A549 (cell line): ENCODE measurements at places on chromosomes 1 and 21. TPM values are rescaled to one million over a fixed set of nuclear protein-coding genes. Genes with fewer than 3 reads are reported as not detected.
A peak's percentile ranks its signal among the peaks of the same experiment; 100 is the strongest.

The LHX8 gene
- 1.8 to 3.3 TPM (median 3.0 TPM) in 3 replicates for polyA plus RNA-seq

GRCh38 chr1:112501810-112502641 lies 6.7 kb upstream of the WNT2B start:
- peak; percentile 57 for DNase-seq

DNA sequence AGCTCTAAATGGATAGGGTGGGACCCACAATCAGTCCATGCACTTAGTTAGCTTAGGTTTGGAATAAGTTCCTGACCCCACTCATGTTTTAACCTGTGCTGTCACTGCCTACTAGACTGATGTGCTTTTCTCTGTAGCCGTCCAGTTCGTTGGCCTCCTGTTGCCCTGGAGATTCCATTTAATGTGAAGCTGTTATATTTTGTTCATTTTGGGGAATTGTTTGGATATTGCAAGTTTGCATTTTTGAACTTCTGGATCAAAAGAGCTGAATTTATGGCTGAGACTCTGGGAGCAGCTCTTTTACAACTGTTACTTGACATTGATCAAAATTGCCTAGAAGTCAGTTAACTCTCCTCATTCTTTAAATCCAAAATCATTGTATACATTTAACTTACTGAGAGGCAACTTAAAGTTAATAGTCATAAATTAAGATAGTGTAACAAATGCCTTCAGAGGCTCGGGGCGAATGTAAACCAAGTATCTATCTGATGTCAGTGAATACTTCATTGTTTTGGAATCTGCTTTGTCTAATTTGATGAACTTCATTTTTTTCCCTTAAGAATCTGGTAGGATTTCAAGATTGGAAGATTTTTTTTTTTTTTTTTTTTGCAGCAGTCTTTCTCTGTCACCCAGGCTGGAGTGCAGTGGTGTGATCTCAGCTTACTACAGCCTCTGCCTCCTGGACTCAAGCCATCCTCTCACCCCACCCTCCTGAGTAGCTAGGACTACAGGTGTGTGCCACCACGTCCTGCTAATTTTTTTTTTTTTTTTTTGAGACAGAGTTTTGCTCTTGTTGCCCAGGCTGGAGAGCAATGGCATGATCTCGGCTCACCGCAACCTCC lies 38.1 kb downstream of the MIGA1 start:
- DNase-seq, result no peak

DNA sequence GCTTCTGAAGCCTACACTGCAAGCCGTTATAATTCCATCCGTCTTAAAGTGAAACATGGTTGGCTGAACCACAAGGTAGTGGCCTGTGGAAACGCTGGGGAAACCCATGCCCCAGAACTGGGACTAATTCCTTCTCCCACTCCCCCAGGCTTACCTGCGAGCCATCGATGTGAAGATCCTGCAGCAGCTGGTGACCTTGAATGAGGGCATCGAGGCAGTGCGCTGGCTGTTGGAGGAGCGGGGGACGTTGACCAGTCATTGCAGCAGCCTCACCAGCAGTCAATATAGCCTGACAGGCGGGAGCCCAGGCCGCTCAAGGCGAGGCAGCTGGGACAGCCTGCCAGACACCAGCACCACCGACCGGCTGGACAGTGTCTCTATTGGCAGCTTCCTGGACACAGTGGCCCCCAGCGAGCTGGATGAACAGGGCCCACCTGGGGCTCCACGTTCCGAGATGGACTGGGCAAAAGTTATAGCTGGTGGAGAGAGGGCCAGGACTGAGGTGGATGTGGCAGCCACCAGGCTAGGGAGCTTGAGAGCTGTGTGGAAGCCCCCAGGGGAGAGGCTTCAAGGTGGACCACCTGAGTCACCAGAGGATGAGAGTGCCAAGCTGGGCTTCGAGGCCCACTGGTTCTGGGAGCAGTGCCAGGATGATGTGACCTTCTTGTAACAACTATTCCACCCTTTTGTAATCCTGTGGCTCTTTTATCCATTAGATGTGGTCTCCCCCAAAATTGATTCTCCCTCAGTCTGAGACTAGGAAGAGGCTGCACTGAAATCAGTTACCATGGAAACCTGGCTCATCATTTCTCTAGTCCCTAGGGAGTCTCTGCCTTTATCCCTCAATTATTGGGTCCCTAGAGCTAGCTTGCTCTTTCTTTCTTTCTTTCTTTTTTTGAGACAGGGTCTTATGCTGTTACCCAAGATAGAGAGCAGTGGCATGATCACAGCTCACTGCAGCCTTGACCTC lies 16.7 kb downstream of the LURAP1 start:
- no peak for DNase-seq

DNA sequence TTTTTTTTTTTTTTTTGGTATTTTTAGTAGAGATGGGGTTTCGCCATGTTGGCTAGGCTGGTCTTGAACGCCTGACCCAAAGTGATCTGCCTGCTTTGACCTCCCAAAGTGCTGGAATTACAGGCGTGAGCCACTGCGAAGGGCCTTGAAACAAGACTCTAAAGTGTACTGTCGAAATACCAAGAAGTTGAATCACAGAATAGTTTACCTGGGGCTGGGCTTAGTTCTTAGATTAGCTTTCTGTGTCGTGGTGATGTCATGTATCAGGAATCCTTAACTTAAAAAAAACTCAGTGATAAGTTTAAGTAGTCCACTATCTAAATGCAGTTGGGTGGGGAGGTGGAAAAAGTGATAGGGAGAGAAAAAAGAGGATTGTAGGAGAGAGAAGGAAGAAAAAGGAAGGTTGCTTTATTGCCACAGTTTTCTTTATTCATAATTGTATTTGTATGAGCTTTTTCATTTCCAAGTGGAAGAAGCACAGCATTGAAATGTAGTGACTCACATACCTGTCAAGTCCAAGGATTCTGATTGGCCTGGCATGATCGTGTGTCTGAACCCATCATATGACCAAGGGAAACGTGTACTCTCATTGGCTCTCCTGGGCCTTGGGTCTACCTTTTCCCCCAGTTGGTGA lies 13.4 kb downstream of the ITSN1 start:
- peak; percentile 54 for DNase-seq

GRCh38 chr1:176976225-176976624 lies 188.3 kb downstream of the ASTN1 start:
- no peak for DNase-seq

GRCh38 chr1:202981939-202982338 lies 14.9 kb upstream of the CYB5R1 start:
- DNase-seq, result no peak
